ENCODE measurements at places on chromosomes 2 and 18.

DNA sequence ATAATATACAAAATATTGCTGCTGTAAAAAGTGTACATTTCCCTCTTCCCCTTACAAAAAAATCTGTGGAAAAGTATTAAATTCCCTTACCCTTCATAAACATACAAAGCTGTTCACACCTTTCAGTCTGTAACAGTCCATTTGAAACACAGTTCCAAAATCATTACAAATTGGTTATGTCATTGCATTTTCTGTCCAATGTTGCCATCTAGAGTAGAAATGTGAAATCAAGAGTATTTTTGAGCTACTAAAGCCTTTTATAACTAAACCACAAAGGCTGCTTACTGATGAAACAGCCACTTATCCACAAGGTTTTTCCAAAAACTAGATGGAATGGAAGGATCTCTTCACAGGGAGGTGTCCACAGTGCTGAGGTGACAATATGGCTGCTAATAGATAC, 72.5 kb downstream of the SS18 start:
- no peak for DNase-seq

GRCh38 chr2:152861349-152861942, 143.0 kb downstream of the ARL6IP6 start:
- peak; percentile 11 for DNase-seq

- DNase-seq, result no peak
Observed at GRCh38 chr2:201414099-201415023, 36.9 kb downstream of the TRAK2 start.

DNA sequence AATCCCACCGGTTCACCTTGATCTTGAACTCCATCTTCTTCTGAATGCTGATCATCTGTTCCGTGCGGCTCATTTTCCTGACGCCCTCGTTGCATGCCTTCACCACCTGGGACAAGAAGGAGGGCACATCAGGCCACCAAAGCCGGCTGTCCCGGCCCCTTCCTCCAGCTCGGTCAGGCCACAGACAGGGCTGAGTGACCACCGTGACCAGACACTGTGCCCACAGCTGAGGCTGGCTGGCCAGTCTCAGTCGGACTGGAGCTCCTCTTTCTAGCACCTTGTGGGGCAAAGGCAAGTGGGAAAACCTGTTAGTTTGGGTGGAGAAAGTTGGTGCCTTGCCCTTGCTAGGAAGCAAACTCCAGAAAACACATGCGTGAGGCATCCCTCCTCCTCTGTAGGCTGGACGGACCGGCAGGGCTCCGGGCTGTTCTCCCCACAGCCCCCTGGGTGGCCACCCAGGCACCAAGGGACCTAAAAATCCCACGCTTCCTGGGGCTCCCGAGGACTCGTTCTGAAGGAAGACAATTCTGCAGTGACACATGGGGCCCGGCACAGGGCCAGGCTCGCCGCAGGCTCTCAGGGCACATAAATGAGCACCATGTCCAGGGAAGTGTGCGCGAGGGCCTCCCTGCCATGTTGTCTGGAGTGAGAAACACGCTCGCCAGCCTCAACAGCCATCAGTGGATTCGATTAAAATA, 15.3 kb downstream of the SNORC start:
- no peak for DNase-seq

- DNase-seq, result no peak
Observed at GRCh38 chr2:190367091-190367490, 23.7 kb downstream of the INPP1 start.

GRCh38 chr2:147665105-147665504, 179.7 kb upstream of the ACVR2A start:
- no peak for DNase-seq

DNA sequence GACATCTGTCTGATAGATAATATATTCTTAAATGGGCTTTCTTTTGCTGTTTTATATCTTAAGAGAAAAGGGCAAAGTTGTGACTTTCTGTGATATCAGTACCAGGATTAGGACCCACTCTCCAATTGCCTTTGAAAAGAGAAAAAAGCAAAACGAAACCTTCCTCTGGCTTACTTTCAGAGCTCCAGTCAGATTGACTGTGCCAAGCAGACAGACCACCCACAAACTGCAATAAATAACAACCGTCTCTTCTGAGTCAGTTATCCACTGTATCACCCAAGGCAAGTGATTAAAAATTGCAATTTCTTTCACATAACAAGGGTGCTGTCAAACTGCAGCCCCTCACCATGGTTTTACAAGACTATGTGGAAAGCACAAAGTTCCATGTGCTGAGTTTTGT, 230.5 kb upstream of the SETBP1 start:
- DNase-seq, result no peak

DNA sequence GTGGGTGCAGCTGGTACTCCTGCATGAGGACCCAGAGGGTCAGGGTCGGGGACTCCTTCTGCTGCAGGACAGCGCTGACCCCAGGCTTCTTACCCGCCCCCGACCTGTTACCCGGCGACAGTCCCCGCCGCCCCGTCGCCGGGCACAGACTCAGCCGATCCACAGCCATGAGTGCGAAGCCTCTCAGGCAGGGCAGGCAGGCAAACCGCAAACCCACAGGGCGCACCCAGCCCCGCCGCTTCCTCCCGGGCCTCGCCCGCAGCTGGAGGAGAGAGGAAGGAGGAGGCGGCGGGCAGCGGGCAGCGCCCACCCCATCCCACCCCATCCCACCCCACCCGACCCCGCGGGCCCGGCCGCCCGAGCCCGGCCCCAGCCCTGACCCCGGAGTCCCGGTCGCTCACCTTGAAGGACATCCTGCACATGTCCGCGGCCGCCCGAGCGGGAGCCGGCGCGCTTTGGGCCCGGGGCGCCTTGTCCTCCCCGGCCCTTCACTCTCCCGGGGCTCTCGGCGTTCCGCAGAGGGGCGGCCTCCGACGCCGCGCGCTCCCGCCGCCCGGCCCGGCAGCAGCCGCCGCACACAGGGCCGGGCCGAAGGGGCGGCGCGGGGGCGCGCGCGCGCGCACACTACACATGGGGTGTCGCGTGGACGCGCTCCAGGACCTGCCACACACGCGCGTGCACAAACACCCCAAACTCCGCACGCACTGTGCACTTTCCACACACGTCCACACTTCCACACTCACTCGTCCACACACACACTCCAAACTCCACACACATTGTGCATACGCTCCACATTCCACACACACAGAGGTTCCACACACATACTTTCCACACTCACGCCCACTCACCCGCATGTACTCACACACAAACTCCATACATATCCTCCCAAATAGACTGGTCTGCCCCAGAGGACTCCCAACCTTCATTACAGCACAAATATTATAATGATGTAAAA, at the start of gene ANKRD29:
Gene ANKRD29 (minus strand): TSS at position 603 of the 955 bp plus-strand sequence. CDS start 181 bp downstream, at position 422.
- DNase-seq, result no peak

- no peak for DNase-seq
Observed at GRCh38 chr2:13522096-13522495, 805.4 kb downstream of the TRIB2 start.

DNA sequence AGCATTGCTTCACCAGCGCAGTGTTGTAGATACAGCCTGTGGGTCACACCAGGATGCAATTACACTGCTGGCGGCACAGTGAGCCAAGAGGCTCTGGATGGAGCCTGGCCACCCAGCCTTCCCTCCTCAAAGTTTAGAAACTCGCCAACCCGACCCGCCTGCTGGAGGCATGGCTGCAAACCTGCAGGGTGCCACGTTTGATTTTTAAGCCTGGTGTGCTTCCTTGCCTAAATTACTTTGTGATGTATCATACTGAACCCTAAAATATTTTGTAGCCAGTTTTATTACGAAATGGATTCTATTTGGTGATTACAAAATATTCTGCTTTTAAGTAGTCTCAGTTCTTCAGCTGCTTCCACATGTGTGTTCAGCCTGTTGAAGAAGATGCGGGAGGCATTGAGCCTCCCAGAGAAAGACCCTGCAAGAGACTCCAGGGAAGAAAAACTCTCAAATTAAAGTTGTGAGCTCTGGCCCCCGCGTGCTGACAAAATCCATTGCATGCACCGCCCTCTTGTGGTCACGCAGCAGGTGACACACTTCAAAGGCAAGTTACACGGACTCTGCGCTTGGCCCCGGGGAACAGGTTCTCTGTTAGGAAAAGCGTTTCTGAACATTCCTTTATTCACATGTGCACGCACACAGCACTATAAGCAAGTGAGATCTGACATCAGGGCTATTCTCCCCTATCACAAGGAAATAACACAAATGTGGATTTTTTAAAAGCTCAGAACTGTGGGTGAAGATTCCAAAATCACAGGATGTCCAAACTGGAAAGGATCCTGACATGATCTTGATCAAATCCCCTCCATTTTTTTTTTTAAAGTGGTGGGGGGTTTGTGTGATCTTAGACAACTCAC, 63.0 kb upstream of the TWIST2 start:
- no peak for DNase-seq

GRCh38 chr2:16025876-16026640, 85.7 kb downstream of the MYCN start:
- DNase-seq, result no peak

DNA sequence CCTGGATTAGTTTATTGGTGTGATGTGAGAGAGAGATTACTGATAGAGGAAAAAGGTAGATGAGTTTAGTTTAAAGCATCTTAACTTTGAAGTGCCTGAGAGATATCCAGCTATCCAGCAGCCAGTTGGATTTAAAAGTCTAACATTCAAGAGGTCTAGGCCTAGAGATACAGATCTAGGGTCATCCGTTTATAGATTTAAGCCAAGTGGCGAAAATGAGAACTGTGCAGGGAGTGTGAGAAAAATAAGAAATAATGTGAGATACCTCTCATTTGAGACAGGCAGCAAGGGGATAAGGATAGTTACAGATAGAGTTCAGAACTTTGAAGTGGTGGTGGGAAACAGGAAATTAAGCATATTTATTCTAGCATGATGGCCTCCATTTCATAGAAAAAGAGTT, 5.3 kb upstream of the ORC2 start:
- no peak for DNase-seq

DNA sequence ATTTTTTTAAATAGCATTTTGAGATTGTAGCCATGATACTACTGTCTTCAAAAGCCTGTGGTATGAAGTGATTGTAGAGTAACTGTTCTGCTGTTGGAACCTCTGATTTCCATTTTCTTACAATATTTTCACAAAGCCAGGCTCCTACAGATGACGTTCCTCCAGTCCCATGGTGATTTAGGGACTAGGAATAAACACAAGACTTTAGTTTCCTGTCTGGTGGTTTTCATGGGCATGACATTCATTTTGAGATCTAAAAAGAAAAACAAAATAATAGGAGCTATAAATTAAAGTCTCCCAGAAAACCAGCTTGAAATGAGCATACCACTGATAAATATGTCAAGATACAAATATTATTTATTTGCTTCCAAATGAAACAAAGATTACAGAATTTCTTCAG, 1223.5 kb upstream of the CELF4 start:
- DNase-seq, result no peak

- no peak for DNase-seq
Observed at GRCh38 chr2:100645695-100646429, 83.1 kb downstream of the PDCL3 start.

DNA sequence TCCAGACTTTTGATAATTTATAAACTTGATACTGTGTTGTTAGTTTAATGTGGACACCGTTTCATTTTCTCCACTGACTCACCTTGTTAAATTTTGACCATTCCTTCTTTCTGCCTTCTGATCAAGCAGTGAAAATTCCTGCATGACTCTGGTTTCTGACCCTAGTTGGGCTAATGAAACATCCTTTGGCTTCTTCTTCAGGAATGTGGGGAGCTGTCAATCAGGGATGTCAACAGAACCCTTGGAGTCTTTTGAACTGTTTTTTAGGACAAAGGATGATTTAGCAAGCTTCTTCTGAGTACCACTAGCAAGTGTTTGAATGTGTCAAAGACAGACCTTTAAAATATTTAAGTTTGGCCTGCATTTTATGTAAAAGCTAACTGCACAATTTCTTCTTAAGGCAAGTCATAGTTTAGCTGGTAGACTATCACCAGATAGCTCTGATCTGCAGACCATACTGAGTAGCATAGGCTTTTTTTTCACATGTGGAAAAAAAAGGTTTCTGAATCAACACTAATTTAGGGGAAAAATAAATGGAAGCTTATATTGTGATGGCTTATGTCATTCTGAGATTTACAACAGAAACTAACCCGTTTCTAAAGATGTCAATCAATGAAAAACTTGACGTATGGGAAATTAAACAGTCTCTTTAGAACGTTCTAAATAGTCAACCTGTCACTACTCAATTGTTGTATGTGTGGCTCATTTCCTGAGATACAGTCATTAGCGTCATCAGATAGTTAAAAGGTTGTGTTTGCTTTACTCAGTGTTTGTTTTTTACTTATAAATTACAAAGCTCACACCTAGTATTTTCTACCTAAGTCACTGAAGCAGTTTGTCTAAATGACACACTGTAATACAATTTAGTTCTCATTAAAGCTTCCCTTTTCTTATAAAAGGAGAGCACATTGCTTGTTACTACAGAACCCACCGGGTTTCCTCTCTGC, 311.4 kb downstream of the PTPRM start:
- DNase-seq, result no peak

DNA sequence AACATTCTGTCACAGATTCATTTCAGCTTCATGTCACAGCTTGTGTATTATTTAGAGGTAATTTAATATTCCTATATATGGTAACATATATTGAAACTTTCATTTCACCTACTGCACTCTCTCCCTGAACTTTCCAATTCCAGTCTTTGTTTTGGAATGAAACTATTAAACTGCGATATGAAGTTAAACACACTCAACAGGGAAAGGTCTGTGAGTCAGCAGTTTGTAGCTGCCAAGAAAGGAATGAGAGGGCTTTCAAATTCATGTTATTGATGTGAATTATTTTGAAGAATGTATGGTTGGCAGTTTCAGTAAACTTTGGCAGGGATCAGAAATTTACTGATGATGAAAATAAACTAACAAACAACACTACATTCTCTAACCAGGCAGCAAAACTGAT, 148.3 kb downstream of the HNMT start:
- no peak for DNase-seq

DNA sequence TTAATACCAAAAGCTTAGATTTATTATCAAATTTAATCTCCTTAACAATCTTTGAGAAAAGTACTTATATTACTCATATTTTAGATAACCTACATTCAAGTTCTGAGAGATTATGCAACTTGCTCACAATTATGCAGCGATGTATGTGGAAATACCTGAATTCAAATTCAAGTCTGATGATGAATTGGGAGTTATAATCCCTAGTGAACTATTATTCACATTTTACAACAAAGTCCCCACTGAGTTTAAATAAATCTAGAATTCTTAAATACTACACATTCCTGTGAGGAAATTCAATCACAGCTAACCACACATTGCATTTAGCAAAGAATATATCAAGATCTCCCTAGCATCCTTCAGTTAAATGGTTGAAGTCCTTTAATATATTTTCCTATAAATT, 278.4 kb downstream of the NOL4 start:
- DNase-seq, result no peak

DNA sequence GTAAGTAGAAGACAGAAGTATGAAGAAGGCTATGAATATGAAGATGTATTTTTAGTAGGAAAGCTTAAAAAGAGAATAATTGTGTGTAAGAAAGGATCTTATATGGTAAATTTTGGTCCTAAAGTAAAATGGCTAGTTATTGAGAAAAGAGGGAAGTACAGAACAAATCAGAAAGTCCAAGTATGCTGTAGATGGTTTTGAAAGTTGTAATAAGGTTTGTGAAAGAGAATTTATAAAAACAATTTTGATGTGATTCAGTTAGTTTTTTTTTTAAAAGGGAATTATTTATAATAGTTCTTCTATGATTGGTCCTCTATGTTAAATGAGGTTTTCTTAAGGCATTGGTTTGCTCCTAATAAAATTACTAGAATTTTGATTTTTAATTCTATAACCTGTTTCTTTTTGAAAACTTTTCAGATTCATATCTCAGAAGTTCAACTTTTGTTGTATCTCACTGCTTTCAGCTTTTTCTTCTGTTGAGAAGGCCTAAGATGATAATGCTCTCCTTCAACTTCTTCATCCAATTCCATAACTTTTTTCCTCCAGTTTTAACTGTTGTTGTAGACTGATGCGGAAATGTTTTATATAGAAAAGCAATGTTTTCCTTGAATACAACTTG, 322.7 kb downstream of the NOL4 start:
- no peak for DNase-seq

Data from NCI-H1048 (cell line).